Stimulated activated CD4-positive, alpha-beta T cell treated with anti-CD3 and anti-CD28 coated beads, Interleukin-4, amount 100 ng/mL, for 4 hours (primary cell): ENCODE measurements at places on chromosomes 3 and 15.

- DNase-seq, result no peak
Observed at GRCh38 chr3:190481779-190482178, 32.1 kb upstream of the TMEM207 start.

- DNase-seq, result no peak
Observed at GRCh38 chr15:44101286-44101685, 93.8 kb downstream of the FRMD5 start.

DNA sequence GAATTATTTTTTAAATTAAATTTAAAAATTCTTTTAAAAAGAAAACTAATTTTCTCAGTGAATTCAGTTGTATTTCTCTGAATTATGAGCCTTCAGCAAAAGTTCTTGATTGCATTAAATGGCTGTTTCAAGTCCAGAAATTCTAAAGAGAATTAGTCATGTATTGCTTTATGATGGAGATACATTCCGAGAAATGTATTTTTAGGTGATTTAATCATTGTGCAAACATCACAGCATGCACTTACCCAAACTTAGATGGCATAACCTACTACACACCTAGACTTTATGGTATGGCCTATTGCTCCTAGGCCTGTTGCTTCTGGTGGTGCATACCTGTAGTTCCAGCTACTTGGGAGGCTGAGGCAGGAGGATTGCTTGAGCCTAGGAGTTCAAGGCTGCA lies 44.3 kb upstream of the GCNT3 start:
- no peak for DNase-seq

DNA sequence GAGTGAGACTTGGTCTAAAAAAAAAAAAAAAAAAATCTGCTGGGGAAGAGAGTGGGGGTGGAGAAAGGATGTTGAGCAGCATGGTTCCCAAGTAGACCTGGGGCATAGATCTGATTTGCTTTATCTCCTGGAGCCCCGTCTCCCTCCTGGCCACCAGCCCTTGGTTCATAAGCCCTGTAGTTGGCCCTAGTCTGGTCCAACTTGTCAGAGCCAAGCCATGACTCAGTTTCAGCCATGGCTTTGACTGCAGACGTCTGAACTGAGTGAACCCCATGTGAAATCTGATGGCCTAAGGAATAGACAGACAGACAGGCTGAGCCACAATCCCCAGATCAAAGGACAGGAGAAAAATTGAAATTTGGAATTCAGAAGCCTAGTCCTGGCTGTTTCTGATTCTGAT lies 2.0 kb upstream of the CILP start:
- DNase-seq, result no peak

DNA sequence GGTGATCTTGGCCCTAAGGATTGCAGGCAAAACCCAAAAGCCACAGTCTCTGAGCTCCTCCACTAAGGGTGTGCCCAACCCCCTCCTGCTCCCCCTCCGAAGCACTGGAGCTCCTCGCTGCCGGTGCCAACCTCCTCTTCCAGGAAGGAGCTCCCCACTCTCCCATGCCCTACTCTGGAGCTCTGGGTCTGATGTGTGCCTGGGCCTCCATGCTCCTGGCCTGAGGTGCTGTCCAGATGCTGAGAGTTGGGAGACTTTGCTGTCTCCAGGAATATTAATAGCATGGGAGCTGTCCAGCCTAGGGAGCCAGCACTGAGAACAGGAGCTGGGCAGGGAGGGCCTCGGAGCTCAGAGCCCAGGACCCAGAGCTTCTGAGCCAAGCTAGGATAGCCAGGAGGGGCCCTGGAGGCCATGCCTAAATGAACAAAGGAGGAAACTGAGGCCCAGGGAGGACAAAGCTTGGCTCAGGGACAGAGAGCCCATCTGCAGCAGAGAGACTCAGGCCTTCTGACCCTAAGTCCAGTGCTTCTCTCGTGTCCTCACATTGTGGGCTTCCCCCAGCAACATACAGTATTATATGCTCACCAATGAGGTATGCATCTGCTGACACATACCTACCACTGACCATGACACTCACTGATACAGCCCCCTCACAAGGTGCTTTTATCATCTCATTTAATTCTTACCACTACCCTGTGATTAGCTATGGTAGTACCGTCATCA lies 36.9 kb upstream of the HERC1 start:
- no peak for DNase-seq

DNA sequence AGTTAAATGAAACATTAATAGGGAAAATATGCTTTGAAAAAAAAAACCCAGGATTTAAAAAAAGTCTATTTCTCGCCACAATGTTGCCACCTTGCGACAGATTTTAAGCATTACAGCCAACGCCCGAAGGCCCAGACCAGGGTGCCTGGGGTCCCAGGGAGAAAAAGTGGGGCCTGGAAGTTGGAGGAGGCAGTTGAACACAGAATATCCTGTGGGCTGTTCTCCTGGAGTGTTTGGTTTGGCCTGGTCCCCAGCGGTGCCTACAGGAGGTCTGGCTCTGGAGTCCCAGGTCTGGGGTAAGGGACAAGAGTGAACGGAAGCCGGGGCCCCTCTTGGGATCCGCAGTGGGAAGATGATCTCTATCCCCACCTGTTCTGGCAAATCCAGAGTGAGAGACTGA lies 3.4 kb downstream of the RNU6-1 start:
- peak; percentile 35 for DNase-seq

DNA sequence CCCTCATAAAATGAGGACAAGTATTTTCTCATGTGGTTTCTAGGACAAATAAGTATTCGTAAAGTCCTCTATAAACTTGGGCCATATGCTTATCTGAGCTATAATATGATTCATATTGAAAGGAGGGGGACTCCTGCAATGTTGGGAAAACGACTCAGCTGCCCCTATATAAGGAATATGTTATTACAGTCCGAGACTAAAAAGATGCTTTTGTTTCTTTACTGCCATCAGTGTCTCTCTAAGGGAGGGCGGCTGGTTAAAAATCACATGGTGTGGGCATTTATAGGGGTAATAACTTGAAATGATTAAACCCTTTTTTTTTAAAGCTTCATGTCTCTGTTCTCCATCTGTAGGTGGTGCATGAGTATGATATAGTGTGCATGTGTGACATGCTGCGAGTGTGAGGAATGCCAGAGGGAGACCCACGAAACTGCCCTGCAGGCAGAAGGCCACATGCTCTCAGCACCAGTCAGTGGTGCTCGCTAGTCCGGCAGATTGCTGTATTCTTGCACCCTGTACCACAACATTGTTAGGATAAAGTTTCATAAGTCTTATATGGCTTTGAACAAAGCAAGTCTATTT lies 256.0 kb upstream of the CTDSPL start:
- DNase-seq, result no peak
